ENCODE measurements at places on chromosomes 1 and 21. TPM values are rescaled to one million over a fixed set of nuclear protein-coding genes. Genes with fewer than 3 reads are reported as not detected.

DNA sequence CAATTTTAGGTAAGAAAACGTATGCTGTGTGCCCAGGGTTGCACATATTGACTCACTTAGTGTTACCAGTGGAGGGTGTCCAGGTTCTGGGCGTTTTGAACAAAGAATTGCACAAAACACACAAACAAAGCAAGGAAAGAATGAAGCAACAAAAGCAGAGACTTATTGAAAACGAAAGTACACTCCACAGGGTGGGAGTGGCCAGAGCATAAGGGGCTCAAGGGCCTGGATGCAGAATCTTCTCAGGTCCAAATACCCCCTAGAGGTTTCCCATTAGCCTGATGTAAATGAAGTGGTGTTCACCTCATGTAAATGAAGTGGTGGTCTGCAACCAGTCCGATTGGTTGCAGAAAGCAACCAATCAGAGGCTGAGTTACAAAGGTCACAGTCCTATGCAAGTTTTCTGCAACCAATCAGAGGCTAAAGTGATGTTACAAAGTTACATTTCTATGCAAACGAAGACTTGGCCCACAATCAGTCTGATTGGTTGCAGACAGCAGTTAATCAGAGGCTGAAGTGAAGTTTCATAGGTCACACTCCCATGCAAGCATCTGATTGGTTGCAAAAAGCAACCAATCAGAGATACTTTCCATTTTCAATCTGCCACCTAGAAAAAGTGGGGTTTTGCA is 228.3 kb downstream of the ST6GALNAC3 start:
- no peak for DNase-seq

GRCh38 chr1:212107481-212107880 is 71.9 kb downstream of the DTL start:
- DNase-seq: no peak

GRCh38 chr1:33257207-33257771 is 997 bp downstream of the ZNF362 start:
- no peak for DNase-seq

DNA sequence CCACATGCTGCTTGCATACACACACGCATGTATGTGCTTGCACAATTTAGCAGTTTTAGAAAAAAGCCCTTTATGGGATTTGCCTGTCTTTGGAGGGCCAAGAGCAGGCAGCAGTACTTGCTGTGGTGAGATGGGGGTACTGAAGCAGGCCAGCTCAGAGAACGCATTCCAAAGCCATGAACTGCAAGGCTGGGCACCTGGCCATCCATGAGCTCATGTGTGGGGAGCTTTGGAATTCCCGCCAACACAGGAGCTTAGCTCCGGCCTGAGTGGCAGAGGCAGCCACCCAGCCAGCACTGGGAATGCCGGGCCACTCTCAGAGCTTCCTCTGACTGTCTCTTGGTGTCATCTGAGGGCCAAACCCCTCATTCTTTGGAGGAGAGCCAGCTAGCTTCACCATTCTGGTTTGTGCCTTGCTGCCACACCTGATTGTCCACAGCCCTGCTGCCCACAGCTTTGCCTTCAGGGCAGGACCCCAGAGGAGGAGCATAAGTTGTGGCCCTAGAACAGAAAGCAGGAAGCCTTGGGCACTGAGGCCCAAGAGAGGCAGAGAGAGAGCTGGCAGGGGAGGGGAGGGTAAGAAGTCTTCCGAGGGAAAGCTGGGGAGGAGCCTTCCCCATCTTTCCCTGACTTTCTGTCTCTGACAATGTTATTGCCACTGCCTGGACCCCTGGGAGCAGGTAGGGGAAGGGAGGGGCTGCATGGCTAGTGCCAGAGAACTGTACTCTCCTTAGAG is 92.1 kb upstream of the POU3F1 start:
- peak; percentile 84 for DNase-seq

- DNase-seq: no peak
Measured at GRCh38 chr1:22607154-22607553, 29.3 kb upstream of the C1QA start.

- DNase-seq: no peak
Measured at GRCh38 chr1:174996476-174996875, 3.3 kb upstream of the CACYBP start.

- peak; percentile 70 for DNase-seq
Measured at GRCh38 chr1:161068306-161069234, 1.1 kb downstream of the ARHGAP30 start.

GRCh38 chr1:209774592-209774991 is 9.8 kb downstream of the C1orf74 start:
- no peak for DNase-seq

GRCh38 chr1:40592107-40592803 is 60.8 kb downstream of the ZNF684 start:
- no peak for DNase-seq

Gene QSOX1
- total RNA-seq: 102 TPM

Gene OLIG1
- total RNA-seq: 0.22 TPM

Gene OR13G1
- not detected for total RNA-seq

Gene EVI5
- 30.4 TPM for total RNA-seq

Gene KCNJ9
- total RNA-seq: 0.05 TPM

Gene KRTAP13-2
- not detected for total RNA-seq

Gene SESN2
- total RNA-seq: 3.0 TPM

Data from left ventricle myocardium inferior (tissue), 1 donor.